ENCODE measurements at places on chromosomes 16 and 17.
A peak's percentile ranks its signal among the peaks of the same experiment; 100 is the strongest.

GRCh38 chr17:34443619-34444469 is 80.8 kb upstream of the CCL1 start:
- no peaks in the 10 kb centered on the region for H3K4me1 ChIP-seq
- H3K36me3 ChIP-seq: no peaks in the 10 kb centered on the region
- DNase-seq: no peak
- peaks cover 4% of the 10 kb centered on the region for H3K27me3 ChIP-seq
- H3K4me3 ChIP-seq: no peak overlapping the region
- no peak overlapping the region for H3K27ac ChIP-seq

GRCh38 chr17:75654176-75654575 is 12.8 kb downstream of the RECQL5 start:
- H3K4me3 ChIP-seq: no peak overlapping the region
- H3K27ac ChIP-seq: no peak overlapping the region
- H3K36me3 ChIP-seq: peaks cover 46% of the 10 kb centered on the region
- no peak for DNase-seq
- H3K4me1 ChIP-seq: no peaks in the 10 kb centered on the region

GRCh38 chr16:48272837-48273421 is 25.6 kb upstream of the ABCC11 start:
- no peaks in the 10 kb centered on the region for H3K4me1 ChIP-seq
- no peaks in the 10 kb centered on the region for H3K27me3 ChIP-seq
- peaks cover 5% of the 10 kb centered on the region for H3K36me3 ChIP-seq
- H3K4me3 ChIP-seq: no peak overlapping the region
- no peak for DNase-seq
- no peak overlapping the region for H3K27ac ChIP-seq

DNA sequence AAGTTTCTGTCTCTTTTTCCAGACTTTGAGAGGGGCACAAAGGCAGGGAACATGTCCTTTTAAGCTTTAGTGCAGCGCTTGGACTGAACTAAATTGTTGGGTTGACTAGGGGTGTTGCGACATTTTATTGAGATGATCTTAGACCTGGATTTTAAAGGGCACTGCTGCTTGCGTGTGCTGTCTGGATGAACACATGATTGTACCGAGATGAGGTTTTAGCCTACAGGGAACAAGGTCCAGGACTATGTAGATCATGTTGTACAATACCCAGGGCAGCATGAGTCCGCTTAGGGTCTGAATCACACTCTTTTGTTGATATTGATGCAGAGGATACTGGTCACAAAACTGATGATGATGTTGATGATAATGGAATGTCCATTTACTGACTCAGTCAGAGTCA is 5.2 kb upstream of the RGS9 start:
- peaks cover 2% of the 10 kb centered on the region for H3K4me1 ChIP-seq
- H3K36me3 ChIP-seq: no peaks in the 10 kb centered on the region
- H3K27me3 ChIP-seq: no peaks in the 10 kb centered on the region
- H3K27ac ChIP-seq: no peak overlapping the region
- no peak overlapping the region for H3K4me3 ChIP-seq
- DNase-seq: no peak

DNA sequence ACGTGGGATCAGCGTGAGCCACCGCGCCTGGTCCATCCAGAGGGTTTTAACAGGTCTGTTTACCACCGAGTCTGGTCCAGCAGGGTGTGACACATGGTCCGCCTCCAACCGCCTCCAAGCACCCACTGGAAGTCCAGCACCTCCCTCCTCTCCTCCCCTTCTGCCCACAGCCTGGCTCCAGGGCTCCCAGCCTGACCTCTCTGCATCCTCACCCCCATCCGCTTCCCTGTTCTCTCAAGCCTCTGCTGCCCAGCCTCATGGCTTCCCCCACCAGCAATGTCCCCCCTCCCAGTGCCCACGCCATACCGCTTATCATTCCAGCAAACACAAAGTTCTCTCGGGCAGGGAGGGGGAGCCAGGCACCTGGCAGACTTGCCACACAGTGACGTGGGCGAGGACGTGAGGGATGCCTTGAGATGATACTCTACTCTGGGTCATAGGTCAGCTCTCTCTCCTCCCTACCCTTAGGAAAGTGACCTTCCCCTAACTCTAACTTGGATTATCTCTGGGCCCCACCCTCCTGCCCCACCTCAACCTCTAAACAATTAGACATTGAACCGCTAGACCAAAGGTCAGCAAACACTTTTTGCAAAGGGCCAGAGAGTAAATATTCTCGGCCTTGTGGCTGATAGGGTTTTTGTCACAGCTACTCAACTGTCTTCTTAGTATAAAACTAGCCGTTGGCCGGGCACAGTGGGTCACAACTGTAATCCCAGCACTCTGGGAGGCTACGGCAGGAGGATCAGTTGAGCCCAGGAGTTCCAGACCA is 23.1 kb downstream of the CDC42EP4 start:
- no peaks in the 10 kb centered on the region for H3K36me3 ChIP-seq
- H3K27ac ChIP-seq: no peak overlapping the region
- DNase-seq: no peak
- no peak overlapping the region for H3K4me3 ChIP-seq
- H3K4me1 ChIP-seq: peaks cover 11% of the 10 kb centered on the region

DNA sequence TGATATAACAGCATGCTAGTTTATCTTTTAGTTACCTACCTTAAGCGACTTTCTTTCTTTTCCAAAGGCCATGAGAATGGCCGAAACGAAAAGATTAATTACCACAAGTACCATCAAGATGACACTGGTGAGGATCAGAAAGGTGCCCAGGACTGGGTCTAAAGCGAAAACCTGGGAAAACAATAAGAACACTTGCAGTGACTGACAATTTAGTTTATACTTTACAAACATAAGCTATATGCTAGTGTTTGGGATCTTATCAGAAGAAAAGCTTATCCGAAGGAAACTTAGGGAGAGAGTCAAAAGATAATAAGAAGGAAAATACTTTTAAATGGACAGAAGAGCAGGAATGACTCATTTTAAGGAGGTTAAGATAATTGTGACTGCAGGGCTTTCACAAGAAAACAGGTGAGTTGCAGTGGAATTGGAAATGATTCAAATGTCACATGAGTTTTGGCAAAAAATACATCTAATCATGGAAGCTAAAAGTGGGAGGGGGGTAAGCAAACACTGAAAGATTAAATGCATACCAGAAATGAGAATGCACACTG is 34.8 kb downstream of the IST1 start:
- H3K36me3 ChIP-seq: peaks cover 56% of the 10 kb centered on the region
- H3K4me3 ChIP-seq: no peak overlapping the region
- no peak for DNase-seq
- H3K27me3 ChIP-seq: no peaks in the 10 kb centered on the region
- no peaks in the 10 kb centered on the region for H3K4me1 ChIP-seq

GRCh38 chr17:56912105-56912999 is 1.5 kb downstream of the TRIM25 start:
- H3K4me3 ChIP-seq: peak overlapping the region; percentile 93
- H3K27me3 ChIP-seq: no peaks in the 10 kb centered on the region
- H3K36me3 ChIP-seq: no peaks in the 10 kb centered on the region
- peak overlapping the region; percentile 15 for H3K27ac ChIP-seq
- H3K4me1 ChIP-seq: peaks cover 14% of the 10 kb centered on the region

DNA sequence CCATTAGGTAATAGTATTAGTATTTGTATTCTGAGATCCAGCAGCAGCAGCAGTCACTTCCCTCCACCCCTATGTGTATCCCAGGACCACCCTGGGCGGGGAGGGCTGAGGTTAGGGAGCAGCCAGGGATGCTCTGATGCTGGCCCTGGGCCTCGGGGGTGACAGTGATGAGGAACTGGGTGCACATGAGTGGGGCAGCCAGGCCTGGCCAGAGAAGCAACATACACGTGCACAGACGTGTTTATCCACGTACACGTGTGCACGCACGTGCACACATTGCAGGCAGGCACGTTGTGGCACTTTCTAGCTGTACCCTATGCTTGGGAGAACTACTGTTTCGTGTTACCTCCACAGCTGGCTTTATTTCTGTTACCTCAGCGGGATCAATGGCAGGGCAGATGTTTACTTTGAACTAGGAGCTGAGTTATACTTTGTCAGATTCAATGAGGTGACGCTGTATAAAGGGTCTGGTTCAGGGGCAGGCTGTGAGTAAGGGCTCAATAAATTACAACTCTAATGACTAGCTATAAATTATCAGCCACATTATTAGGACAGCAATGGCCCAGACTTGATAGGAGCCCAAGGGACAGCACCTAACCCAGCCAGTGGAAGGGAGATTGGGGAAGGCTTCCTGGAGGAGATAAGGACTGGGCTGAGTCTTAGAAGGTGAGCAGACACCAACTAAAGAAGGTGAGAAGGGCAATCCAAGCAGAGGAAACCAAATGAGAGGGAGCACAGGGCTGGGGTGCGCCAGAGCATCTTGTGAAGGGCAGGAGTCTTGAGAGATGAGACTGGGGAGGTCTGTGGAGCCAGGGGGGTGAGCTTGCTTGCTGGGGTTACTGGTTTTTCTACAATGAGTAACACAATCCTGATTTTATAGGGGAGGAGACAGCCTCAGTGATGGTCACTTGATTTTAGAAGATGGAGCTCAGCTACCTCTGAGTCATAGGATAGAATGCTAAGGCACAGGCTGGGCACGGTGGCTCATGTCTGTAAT is 22.4 kb upstream of the CA4 start:
- H3K4me1 ChIP-seq: no peaks in the 10 kb centered on the region
- no peak overlapping the region for H3K4me3 ChIP-seq
- no peak for DNase-seq
- H3K27ac ChIP-seq: no peak overlapping the region
- no peaks in the 10 kb centered on the region for H3K36me3 ChIP-seq
- H3K27me3 ChIP-seq: peaks cover 13% of the 10 kb centered on the region

DNA sequence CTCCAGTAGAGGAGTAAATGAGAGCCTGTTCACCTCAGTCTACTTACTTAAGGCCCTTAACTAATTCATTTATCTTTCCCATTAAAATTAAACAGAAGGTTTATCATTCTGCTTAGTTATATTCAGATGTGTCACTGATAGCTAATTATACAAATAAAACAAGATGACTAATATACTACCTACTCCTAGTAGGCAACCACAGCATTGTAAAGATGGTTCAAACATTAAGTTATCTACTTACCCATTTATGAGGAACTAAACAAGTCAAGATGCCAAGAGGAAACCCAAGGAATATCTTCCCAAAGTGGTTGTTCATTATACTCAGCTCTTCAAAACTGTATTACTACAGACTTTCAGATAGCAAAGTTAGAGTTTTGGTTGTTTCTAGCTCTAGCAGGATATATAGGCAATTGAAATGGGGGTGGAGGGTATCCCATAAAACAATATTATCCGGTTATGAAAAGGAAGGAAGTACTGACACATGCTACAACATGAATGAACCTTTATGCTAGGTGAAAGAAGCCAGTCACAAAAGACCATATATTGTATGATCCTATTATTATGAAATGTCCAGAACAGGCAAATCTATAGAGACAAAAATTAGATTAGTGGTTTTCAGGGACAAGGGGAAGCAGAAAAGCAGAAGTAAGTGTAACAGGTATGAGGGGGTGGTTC is 56.5 kb downstream of the SPAG9 start:
- DNase-seq: no peak
- H3K27ac ChIP-seq: no peak overlapping the region
- H3K4me1 ChIP-seq: no peaks in the 10 kb centered on the region

- no peaks in the 10 kb centered on the region for H3K27me3 ChIP-seq
- H3K27ac ChIP-seq: no peak overlapping the region
- DNase-seq: no peak
Measured at GRCh38 chr16:30018731-30019158, 4.3 kb upstream of the C16orf92 start.

All from T-cell (primary cell).